Placental pericyte (primary cell): ENCODE measurements at places on chromosomes 3 and 15. TPM values are rescaled to one million over a fixed set of nuclear protein-coding genes. Genes with fewer than 3 reads are reported as not detected.

Gene ECE2
- not detected in 2 replicates for total RNA-seq

Gene ARRDC4
- total RNA-seq = 2.8 and 3.9 TPM in 2 replicates

Gene GAP43
- total RNA-seq = 0.43 TPM in 1 of 2 replicates, not detected in the other

Gene NT5DC2
- 57.3 and 68.6 TPM in 2 replicates for total RNA-seq
